AG08395 (cell line): ENCODE measurements at places on chromosomes 6 and 20.

DNA sequence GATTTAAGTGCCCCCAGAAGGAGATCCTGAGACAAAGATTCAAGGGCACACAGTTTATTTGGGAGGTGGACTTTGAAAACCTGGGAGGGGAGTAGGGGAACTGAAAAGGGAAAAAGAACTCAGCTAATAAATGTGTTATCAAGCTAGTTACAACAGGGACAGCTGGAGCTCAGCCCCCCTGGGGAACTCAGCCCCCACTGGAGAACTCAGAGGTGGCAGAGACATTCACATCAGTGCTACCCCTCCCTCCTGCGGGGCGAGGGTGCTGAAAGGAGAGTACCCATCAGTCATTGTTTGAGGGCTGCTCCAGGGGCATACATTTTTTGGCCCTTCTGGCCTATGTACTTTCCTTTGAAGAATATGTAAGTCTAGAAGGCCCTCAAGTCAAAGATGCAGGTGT lies 101.4 kb downstream of the LRFN2 start:
- no peak for DNase-seq

DNA sequence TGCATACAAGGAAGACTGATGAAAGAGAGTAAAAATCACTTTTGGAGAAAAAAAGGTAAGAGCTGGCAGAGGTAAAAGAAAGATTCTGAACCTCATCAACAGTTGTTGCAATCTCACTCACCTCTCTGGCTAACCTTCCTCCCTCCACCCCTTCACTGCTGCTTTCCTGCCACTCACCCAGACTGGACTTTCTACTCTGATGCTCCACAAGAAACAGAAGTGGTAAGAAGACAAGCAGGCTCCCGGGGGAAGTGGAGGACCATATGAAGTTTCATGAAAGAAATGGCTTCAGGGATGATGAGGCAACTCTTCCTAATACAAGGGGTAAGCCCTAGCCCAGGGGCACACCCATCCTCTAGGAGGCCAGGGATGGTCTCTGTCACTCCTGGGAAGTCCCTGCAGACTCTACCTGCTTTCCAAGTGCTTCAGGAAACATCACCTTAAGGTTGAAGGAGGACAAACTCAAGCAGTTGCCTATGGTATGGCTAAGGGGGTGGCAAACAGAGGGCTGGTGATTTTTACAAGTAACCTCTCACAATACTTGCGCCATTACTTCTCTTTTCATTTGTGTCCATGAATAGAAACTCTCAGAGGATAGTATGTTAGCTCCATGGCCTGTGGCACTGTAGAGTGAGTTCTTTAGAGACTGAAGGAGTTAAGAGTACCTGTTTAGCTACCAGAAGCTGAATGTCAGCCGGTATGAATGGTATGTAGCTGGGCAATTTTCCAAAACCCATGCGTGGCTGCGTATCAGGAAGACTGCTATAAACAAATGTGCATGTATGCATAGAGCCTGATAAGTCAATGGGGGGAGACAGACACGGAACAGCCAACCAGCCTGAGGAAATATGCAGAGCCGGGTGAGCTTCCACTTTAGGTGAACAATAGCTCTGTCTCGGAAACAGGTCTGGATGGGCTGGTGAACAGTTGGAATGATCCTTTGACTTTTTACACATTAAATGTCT lies 112.0 kb downstream of the BACH2 start:
- no peak for DNase-seq

- no peak for DNase-seq
These were observed 52.4 kb downstream of the RRBP1 start for GRCh38 chr20:17629678-17630089.

DNA sequence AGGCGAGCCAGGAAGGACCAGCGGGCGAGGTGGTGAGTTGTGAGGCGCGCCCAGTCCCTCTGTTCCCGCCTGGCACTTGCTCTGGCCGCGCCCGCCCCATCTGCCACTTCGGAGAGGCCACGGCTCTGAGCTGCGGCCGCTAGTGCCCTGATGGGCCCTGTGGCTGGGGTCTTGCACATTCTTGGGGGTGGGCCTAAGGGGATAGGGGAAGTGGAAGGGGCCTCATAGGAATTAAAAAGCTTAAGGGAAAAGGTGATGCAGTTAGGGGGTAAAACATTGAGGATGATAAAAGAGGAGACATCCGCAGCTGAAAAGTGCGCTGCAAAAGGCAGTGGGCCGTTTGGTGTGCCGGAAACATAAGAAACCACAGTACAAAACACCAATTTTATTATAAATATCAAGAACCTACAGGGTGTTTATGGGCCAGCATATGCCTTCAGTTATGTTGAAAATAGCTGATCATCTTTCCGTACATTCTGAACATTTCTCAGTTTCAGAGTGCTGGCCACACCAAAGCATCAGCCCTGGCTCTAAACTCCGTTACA lies 1.1 kb upstream of the PSMB8 start:
- no peak for DNase-seq

DNA sequence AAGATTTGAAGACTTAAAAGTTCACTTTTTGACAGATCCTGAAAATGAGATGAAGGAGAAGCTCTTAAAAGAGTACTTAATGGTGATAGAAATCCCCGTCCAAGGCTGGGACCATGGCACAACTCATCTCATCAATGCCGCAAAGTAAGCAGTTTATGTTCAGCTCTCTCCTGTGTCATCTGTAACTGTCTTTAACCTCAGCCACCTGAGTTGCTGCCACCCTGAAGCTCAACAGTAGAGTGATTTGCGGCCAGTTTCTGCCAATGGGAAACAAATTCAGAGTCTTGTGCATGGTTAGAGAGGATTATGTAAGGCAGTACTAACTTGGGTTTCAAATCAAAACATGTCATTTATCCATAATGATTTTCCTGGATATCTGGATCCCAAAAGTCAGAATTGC lies 10.1 kb downstream of the TNFAIP3 start:
- no peak for DNase-seq

DNA sequence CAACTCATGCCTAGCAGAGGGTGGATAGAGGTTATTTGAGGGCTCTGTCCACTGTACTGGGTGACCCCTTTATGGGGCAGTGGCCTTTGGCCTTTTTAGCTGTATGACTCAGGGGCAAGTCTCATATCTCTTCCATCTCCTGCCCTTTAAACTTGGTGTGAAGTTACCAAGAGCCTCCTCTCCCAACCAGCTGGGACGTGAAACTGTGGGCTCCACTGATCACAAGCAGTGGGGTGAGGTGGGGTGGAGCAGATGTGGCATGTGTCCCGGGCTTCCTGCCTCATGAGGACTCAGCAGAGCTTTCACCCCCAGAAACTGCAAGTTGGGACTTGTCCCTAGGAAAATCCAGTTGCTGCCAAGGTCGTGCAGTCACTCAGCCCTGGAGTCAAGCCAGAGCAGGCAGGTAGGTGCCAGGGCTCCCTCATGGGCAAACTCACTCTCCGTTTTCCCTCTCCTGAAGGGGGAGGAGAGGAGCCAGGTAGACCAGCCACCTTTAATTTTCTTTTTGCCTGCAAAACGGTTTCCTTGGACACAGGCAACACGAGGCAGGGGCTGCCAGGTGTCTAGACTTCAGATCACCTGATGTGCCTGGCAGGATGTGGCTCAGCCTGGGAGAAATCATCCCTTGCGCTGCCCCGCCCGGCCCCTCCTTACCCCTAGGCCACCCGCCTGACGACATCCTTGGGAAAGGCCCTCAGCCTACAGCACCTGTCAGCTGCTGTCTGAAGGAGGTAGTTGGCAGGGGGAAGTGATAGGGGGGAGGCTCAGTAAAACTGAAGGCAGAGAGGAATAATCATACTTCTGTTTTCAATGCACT lies 4.0 kb downstream of the CDKN1A start:
- DNase-seq = no peak

- DNase-seq = no peak
These were observed 116.2 kb downstream of the RTN4IP1 start for GRCh38 chr6:106512968-106513574.

DNA sequence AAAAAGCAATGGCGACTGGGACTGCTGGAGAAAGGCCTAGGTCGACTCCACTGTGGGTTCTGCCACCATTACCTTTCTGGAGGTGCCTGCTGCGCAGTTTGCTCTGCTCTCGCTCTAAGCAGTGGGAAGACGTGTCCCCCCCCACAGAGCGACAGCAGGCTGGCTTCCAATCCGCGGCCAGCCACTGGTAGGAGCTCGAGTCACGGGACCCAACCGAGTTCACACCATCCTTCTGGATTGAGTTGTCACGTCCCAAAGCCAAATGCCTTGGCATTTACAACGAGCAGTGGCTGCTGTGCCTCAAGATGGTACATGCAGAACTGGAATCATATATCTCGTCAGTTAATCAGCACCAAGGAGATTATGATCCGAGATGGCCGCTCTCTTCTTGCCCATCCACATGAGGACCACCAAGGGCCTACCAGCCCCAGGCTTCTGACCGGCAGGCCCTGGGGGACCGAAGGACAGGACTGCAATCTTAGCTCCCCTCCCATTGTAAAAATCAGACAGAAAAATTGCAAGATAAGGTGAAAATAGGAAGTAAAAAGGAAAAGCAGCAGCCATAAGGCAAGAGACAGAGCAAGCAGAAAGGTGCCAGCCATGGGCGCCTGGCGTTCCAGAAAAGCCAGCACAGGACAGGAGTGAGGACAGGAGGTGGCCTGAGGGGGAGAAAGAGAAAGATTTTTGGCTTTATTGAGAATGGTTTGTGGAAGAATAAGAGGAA lies 74.4 kb downstream of the TRAM2 start:
- no peak for DNase-seq

DNA sequence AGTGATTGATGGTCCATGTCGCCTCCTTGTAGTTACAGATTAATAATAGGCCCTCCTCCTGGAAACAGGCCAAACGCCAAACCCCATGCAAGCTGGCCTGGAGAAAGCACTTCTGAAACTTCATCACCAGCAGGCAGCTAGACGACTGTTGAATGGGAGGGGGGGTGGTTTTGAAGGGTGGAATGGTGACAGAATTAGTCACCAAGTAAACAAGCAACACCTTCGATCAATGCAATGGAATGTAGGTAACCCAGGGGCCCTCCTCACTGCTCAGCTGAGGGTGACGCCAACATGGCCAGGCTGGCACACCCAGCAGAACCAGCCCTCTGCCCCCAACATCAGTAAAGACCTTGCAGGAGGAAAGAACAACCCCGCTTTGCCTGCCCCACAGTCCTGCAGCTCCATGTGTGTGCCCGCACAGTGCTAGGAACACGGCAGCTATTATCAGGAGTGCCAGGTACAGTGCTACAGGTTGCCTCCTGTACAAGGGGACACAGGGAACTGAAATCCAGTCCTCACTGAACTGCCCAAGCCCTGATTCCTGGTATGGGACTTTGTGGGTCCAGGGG lies 2.7 kb downstream of the BCAS1 start:
- peak; percentile 43 for DNase-seq

DNA sequence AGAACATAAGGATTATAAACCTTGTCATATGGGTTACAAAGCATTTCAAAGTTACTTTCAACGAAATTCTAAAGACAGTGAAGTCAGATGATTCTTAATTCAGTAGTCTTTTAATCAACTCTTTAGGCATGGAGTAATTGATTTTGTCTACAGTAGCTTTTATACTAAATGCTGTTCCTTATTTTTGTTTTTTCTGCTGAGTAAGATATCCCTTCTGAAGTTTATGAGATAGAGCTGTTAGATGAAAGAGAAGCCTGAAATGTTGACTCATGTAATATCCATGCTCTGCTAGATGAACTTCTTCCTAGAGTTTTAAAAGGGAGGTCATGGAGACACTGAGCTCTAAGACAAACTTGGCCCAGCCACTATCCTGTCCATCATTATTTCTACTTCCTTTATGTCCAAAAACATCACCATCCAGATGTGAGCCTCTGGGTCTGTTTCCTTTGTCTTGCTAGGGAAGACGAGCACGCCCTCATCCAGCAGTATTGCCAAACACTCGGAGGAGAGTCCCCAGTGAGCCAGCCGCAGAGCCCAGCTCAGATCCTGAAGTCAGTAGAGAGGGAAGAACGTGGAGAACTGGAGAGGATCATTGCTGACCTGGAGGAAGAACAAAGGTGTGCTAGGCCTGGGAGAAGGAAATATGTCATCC lies 550.3 kb downstream of the UTRN start:
- DNase-seq = no peak

GRCh38 chr6:116239256-116239655 lies 14.6 kb downstream of the TSPYL4 start:
- DNase-seq = no peak

DNA sequence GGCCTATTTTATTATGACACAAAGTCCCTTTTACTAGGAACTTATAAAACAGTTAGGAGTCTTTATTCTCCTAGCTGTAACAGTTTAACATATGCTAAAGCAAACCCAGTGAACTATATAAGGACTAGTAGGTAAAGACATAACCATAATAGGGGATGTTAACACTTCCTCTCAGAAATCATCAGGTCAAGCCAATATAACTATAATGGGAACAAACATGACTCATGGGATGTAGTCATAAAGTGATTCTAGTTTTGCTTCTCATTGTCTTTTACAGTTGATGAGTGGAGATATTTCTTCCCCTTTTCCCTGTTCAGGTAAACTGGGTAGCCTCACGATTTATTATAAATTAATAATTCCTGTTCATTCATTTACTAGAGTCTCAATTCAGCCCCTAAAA lies 9.7 kb downstream of the PTCHD4 start:
- DNase-seq = no peak

- DNase-seq = no peak
These were observed 30.9 kb downstream of the FRMD1 start for GRCh38 chr6:168047841-168048723.

GRCh38 chr20:32971703-32972161 lies 32.5 kb downstream of the SUN5 start:
- DNase-seq = no peak

- DNase-seq = peak; percentile 80
These were observed 180.0 kb downstream of the TBXT start for GRCh38 chr6:165987483-165988301.

DNA sequence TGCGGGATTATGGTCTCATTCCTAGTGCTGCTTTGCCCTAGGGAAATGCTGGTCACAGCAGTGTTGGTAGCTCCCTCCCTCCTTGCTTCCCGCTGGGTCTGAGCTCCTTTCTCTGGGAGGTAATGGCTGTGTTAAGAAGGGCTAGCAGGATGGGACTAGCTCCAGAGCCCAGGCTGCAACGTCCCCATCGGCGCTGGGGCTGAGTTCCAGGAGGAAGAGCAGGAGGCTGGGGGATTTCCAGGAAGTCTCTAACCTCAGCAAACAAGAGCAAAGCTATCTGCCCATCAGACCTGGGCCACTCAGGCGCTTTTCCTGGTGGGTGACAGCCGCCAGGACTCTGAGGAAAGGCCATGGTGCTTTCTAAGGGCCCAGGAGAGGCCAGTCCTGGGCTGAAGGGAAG lies 174.2 kb downstream of the DLL1 start:
- DNase-seq = no peak

GRCh38 chr6:82270881-82271635 lies 23.5 kb upstream of the IBTK start:
- peak; percentile 55 for DNase-seq

- DNase-seq = peak; percentile 61
These were observed 679 bp upstream of the RING1 start for GRCh38 chr6:33207552-33208090.

GRCh38 chr6:123000244-123000770 lies 4.3 kb downstream of the CLVS2 start:
- DNase-seq = no peak

- DNase-seq = no peak
These were observed 1.0 kb upstream of the YTHDF1 start for GRCh38 chr20:63216849-63217471.

GRCh38 chr6:90537723-90538258 lies 49.1 kb downstream of the MAP3K7 start:
- peak; percentile 13 for DNase-seq

GRCh38 chr6:33589731-33590530 lies 9.9 kb upstream of the BAK1 start:
- DNase-seq = peak; percentile 92

- peak; percentile 18 for DNase-seq
These were observed 20.0 kb downstream of the BRPF3 start for GRCh38 chr6:36216559-36216958.
